ENCODE measurements at places on chromosomes 3 and 15.

GRCh38 chr3:147379651-147380050, 26.7 kb downstream of the ZIC4 start:
- DNase-seq, result no peak

GRCh38 chr15:78697449-78697848, 56.4 kb upstream of the CHRNB4 start:
- DNase-seq, result no peak

DNA sequence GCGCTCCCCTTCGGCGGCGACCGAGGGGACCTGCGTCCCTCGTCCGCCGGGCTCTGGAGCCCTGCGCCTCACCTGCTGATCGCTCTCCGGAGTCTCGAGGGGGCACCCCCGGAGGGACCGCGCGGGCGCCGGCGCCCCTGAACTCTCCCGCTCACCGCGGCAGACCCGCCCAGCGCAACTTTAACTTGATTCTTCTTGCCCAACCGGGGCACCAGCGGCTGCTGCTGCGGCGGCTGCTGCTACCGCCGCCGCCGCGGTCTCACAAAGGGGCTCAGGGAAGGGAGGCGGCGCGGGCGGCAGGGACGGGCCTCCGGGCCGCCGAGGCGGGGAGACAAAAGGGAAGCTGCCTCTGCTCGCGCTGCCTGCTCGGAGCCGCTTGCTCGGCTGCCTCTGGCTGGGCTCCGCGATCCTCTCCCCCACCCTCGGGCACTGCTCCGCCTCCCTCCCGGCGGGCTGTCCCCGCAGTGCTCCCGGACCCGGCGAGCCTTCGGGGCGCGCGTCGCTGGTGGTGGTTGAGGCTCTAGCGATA, at the start of gene PPM1L:
TSS of gene PPM1L (plus strand) at position 456 of the 529 bp plus-strand sequence.
- peak; percentile 48 for DNase-seq

DNA sequence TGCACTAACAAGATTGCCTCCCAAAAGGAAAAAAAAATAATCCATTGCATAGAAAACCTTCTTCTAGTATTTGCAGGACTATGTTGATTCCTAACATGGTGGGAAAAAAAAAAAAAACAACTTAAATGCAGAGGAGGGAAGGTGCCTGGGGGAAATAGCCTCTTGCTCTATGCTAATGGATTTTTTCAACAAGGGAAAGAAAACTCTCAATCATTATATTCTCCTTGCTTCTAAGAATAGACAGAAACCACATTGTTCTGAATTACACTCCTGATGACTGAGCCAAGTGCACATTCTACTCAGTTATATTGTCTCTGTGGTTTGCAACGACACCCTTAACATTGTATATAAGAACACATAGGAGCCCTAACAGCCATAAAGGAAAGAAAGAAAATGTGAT, 760.2 kb downstream of the NAALADL2 start:
- no peak for DNase-seq

DNA sequence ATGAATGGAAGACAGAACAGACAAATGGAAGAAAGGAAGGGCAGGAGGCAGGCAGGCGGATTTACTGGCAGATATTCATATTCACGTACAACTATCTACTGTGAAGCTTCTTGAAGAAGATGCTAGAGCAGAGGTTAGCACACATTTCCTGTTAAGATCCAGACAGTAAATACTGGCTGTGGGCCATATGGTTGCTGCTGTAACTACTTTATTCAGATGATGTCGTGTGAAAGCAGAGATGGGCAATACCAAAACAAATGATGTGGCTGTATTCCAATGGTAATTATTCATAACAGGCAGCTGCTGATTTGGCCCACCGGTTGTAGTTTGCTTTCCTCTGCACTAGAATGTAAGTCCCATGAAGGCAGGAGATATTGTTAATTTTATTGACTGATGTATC, 115.7 kb upstream of the PRTG start:
- no peak for DNase-seq

DNA sequence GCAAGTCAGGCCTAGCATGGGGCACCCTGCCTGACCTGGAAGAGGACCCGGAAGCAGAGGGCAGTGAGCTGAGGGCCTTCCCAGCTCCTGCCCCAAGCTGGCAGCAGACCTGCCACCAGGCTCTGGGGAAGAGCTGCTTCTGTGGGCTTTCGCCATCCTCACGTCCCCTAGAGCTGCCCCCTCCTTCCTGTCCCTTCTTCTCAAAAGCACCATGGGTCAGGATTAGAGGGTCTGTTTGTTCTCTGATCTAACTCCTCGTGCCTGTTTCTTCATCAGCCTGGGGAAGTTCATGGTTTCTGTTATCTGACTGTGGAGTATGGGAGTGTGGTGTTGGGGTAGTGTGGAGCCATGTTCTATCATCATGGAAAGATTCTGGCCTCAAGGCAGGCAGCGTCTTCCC, 58.4 kb upstream of the POLG start:
- DNase-seq, result no peak

- DNase-seq, result no peak
Observed at GRCh38 chr3:32495609-32496008, 7.0 kb downstream of the CMTM6 start.

DNA sequence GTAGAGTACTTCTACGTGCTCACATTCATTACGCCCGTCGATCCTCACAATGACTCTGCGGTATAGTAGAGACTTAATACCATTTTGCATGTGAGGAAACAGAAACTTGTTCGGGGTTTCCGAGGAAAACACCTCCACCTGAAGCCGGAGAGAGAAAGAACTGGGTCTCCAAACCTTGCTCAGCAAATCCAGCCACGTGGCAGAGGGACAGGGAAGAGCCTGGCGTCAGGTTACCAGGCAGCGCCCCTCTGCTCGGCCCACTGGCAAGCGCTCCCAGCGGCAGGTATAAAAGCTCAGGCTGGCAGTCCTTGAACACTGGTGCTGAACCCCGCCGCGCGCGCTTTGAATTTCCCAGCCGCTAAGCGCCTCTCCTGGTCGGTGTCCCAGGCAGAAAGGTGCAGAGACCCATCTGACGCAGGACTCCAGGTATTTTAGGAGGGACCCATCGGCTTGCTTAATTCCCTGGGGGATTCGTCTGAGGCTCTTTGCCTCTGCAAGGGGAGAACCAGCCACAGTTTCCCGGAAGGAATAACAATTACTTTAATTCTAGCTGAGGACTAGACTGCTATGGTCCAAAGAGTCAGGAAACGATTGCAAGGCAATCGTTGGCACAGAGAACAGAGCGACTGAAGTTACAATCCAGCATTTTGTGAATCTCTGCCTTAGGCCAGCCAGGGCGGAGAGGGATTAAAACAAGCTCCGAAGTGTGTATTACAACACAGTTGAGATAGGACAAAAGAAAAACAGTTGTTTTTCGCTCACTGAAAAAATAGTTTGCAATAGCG, at the start of gene C2CD4A:
TSS of gene C2CD4A (plus strand) at position 315 of the 785 bp plus-strand sequence. CDS start 637 bp downstream, outside the sequence.
- peak; percentile 48 for DNase-seq

- DNase-seq, result peak; percentile 35
Observed at GRCh38 chr15:98442379-98442833, 205.9 kb upstream of the IGF1R start.

GRCh38 chr15:59339252-59339672, 33.4 kb downstream of the MYO1E start:
- no peak for DNase-seq

GRCh38 chr3:120437559-120437958, 13.2 kb downstream of the FSTL1 start:
- DNase-seq, result no peak

DNA sequence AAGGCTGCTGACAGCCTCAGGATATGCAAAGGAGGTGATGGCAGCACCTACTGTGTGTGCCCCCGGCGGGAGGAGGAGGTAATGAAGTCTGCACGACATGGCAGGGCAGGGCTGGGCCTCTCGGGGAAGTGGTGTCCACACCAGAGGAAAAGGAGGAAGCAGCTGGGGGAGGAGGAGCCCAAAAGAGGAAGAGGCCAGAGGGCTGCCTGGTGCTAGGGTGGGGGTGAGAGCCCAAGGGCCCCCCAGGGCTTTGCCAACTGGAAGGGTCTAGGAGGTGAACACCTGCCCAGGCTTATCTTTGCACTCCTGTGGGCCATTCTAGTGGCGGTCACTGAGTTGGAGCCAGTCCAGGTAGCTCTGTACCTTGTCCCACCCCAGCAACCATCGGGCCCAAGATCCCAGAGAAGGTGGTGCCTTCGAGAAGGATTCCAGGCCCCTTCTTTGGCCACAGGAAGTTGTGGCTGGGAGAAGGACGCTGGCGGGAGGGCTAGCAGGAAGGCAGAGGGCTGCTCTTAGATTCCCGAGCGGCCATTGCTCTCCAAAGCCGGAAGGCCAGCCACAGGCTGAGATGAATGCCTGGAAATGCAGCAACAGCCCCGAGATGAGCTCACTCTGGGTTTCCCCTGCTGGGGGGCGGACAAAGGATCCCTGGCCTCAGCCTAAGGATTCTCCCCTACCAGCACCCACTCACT, 7.0 kb downstream of the GNAI2 start:
- DNase-seq, result no peak

DNA sequence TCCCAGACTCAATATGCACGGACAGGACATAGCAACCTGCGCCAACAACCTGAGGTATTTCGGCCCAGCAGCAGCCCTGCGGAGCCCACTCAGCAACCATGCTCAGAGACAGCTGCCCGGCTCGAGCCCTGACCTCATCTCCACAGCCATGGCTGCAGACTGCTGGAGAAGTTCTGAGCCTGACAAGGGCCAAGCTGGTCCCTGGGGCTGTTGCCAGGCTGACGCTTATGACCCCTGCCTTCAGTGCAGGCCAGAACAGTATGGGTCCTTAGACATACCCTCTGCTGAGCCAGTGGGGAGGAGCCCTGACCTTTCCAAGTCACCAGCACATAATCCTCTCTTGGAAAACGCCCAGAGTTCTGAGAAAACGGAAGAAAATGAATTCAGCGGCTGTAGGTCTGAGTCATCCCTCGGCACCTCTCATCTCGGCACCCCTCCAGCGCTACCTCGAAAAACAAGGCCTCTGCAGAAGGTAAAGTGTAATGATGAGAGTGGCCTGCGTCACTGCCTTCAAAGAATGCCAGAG, 25.5 kb downstream of the TMEM41A start:
- DNase-seq, result no peak

GRCh38 chr3:43765521-43765971, 74.8 kb downstream of the ABHD5 start:
- no peak for DNase-seq

DNA sequence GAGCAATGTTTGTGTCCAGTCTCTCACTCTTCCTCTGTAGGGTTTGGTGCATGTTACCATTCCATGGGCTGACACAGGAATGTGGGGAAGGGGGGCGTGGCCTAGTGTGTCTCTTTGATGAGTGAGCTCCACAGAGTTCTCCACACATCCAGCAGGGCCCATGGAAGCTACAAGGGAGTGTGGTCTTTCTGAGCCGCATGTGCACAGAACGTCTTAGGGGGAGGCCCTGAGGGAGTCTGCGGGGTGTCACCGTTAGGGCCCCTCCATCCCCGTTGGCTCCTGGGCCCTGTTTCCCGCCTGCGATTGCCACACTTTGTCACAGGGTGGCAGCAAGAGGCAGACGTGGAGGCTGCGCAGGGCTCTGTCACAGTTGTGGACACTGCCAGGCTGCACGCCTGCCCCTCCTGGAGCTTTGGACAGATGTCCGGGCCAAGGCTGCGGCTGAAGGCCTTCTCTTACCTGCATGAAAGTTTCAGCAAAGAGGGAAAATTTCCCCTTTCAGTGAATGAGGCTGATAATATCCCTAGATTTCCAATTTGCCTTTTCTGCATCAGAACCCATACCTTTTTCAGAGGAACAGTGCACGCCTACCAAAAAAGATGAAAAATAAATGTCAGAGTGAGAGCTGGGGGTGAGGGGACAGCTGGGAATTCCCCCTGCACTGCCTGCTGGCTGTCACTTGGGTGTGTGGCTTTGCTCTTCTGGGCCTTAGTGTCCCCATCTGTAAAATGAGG, 24.3 kb downstream of the CACNA2D3 start:
- DNase-seq, result no peak

DNA sequence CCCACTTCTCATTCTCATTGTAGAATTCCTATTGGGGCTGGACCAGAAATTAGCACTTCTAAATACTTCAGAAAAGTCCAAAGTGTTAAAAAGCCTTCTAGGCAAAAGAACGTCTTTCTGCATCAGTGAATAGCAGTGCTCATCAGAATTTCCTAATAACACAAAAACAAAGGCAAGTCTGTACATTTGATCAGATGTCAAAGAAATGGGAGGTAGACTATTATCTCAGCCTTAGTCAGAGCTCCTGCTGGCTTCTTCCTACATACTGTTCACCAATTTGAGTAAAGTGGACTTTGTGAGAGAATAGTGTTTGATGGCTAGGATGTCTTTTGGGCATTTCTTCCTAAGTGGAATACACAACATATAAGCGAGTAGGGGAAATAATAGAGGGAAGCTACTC, 48.7 kb downstream of the FOXB1 start:
- no peak for DNase-seq

DNA sequence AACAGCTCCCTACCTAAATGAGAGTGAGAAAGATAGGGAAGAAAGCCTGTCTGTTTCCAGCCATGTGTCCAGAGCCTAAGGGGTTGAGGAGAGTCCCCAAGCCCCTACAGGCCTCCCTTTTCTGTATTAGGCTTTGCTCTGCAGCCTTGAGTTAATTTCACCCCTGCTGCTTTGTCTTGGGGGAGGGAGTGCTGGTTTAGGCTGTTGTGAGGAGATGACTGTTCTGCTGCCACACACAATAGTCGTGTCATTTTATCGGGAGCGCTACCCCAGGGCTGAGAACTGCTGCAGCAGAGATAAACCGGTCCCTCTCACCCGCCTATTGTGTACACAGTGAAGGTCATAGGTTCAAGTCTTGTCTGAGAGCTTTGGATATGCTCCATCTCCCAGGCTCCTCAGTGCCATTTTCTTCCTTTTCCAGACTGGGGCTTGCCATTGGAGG, 1.4 kb downstream of the ZNF609 start:
- DNase-seq, result no peak

- no peak for DNase-seq
Observed at GRCh38 chr3:111610612-111611054, 15.5 kb upstream of the ZBED2 start.

DNA sequence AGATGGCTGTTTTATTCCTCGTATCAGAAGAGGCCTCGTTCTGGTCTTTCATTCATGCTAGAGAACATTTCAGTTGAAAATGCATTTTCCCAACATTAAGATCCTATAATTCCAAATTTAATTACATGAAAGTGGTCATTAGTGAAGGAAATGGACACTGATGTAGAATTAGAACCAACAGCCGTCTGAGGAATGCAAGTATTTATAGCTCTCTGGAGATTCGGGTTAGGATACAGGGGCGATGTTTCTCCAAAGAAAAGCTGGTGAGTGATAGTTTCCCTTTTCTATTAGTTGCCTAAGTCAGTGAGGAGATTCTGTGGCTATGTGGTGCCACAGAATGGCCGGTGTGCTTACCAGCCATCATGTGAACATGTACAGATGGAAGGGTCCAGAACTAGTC, 109.0 kb upstream of the IL12A start:
- DNase-seq, result no peak

DNA sequence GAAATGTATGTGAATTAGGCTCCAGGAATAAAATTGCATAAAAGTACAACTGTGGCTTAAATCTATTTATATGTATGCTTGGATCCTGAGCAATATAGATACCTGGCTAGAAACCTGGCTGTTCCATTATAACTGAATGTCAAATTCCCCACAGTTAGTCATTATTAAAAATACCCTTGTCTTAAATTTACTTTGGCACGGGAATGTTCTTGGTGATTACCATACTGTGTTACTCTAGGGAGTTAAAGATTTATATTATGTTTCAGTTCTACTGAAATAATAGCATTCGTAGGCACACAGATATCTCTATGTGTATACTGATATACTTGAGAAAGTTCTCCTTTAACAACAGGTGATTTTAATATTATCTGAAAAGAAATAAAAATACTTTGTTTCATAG, 394.1 kb downstream of the PTPRG start:
- DNase-seq, result no peak

Data from DMS153 (cell line).